ENCODE measurements at places on chromosomes 12 and 14.
A peak's percentile ranks its signal among the peaks of the same experiment; 100 is the strongest.

GRCh38 chr14:50338587-50338986, 26.5 kb downstream of the DMAC2L start:
- DNase-seq, result no peak

DNA sequence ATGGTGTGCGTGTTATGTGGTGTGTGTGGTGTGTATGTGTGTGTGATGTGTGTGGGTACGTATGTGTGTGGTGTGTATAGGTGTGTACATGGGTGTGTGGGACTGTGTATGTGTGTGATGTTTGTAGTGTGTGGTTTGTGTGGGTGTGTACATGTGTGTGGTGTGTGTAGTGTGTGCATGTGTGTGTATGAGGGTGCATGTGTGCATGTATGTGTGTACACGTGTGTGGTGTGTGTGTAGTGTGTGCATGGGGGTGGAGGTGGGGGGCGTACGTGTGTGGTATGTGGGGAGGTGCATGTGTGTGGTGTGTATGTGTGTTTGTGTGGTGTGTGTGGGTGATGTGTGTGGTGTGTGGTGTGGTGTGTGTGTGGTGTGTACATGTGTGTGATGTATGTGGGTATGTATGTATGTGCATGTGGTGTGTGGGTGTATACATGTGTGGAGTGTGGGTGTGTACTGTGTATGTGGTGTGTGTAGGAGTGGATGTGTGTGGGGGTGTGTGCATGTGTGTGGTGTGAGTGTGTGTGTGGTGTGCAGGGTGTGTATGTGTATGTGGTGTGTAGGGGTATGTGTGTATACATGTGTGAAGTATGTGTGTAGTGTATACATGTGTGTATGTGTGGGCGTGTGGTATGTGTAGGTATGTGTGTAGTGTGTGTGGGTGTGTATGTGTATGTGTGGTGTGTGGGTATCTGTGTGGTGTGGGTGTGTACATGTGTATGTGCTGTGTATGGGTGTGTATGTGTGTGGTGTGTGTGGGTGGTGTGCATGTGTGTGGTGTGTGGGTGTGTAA, 119.8 kb upstream of the GSC start:
- DNase-seq, result no peak

DNA sequence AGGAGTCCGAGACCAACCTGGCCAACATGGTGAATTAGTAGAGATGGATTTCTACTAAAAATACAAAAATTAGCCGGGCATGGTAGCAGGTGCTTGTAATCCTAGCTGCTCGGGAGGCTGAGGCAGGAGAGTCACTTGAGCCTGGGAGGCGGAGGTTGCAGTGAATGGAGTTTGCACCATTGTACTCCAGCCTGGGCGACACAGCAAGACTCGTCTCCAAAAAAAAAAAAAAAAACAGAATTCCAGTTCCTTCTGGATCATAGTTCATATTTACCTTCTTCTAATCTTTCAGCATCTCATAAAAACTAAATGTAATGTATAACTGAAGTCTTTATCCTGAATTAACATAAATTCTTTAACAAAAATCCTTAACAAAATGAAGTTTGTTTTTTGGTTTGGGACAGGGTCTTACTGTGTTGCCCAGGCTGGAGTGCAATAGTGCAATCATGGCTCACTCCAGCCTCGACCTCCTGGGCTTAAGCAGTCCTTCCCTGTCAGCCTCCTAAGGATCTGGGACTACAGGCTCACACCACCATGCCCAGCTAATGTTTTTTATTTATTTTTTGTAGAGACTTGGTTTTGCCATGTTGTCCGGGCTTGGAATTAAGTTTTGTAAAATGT, 37.6 kb downstream of the FAM177A1 start:
- no peak for DNase-seq

GRCh38 chr14:55891692-55892091, 226.5 kb upstream of the PELI2 start:
- no peak for DNase-seq

- no peak for DNase-seq
These were observed 234.0 kb downstream of the SPTSSA start for GRCh38 chr14:34227834-34228649.

GRCh38 chr14:67357186-67357968, 2.2 kb downstream of the ATP6V1D start:
- DNase-seq, result no peak

GRCh38 chr14:58663494-58664111, 25.8 kb downstream of the DACT1 start:
- peak; percentile 90 for DNase-seq

- no peak for DNase-seq
These were observed 34.1 kb downstream of the ITGA7 start for GRCh38 chr12:55673638-55674037.

- no peak for DNase-seq
These were observed 57.5 kb upstream of the GARIN2 start for GRCh38 chr14:67131691-67132090.

DNA sequence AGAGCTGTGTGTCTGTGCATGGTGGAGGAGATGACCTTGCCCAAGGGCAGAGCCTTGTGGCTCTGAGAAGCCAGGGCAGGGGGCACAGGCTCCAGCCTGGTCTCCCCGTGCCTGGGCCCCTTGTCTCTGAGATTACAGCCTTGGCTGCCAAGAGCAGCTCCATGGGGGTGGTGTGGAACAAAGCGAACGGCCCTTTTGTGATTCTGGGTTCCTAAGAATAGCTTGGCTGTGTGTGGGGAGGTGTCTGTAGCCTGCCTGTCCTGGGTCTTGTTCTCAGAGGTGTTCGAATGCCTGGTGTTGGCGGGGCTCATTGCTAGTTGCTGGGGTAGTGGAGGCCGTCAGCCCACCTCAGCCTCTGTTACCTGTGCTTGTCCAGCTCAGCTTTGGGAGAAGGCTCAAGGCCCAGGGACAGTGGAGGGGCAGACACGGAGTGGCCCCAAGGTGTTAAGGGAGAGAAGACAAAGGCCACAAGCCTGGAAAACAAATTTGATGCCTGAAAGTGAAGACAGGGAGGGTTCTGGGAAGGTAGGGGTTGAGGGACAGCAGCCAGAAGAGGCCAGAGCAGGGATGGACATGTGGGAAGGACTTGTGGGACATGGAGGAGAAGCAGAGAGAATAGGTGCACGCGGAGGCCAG, 7.4 kb upstream of the MYH7 start:
- DNase-seq, result no peak

- no peak for DNase-seq
These were observed 228.2 kb downstream of the BCL11B start for GRCh38 chr14:99043756-99044155.

GRCh38 chr12:109735825-109736551, 22.4 kb downstream of the FAM222A start:
- DNase-seq, result no peak

GRCh38 chr14:51228391-51228790, 11.7 kb upstream of the TMX1 start:
- no peak for DNase-seq

Measured in NCI-H187 treated with DMSO at 0.1 percent for 48 hours (cell line).